ENCODE measurements at places on chromosomes 1 and 21.

DNA sequence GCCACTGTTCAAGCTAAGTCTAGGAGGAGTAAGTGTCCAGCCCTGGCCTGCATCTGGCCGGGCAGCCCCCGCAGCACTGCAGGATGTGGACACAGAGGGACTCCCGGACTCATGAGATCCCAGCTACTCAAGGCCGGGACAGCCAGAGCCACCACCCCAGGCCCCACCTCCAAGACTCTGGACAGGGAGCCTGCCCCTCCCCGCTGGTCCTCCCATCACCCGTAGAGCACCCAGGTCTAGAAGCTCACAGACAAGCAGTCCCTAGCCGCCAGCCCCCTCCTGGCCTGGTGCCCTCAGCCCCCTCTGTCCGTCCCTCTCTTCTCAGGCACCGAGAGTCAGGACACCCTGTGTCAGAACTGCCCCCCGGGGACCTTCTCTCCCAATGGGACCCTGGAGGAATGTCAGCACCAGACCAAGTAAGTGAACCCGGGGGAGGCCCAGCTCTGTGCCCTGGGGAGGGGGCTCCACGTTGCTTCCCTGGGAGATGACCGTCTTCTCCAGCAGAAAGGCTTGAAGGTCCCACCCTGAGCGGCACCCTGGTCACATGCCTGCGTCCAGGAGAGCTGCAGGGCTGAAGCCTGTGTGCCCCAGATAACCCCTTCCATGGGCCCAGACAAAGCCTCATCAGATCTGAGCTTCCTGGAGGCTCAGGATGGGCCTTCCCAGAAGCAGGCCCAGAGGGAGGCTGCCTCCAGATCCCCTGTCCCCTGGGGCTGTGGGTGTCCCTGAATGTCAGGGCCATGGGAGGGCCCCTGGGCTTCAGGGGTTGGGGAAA lies 4.3 kb downstream of the TNFRSF14 start:
- no peak for DNase-seq

DNA sequence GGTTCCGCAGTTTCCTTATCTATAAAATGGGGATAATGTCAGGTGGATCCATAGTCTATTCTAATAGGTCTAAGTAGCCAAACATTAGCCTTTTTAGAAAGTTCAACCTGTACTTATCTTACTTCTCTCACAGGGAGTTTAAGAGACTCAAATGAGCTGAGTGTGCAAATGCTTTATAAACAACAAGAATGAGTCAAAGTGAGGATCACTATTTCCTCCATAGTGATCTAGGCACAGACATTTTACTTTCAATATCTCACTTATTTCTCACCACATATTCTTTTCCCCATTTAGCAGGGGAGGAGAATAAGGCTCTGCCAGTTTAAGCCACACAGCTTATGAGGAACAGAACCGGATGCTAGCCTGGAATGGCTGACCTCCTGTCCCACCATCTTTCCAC lies 92.1 kb upstream of the LMO4 start:
- DNase-seq = no peak

DNA sequence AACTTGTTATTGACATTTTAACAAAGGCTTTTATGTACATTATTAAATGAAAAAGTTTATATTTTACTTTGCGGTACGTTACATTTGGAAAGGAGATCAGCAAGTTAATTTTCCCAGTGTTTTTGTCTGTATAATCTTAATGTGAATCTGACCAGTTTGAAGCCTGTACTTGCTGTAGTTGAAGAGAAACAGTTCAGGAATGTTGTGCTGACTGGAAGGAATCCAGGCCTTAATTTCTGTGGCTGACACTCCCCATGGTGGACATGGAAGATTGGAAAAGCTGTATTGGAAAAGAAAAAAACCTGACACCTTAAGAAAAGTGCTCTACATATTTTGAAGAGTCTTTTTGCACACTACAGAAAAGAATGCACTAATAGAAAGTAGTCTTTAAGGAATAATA lies 15.5 kb downstream of the LEPR start:
- DNase-seq = no peak

DNA sequence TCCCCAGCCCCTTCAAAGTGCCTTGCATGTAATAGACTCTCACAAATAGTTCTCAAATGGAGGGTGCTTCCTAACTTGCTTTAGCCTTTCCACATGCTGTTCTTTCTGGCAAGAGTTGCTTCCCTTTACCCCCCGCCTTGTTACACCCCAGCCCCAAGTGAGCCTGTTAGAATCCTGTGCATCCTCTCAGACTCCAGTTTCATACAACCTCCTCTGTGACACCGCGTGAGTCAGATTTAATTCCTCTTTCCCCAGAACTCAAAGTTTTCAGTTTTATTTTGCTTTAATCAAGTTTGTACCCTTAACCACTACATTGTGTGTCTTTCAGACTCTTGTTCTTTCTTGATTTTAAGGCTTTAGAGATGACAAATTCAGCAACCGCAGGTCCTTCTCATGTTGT lies 234.5 kb upstream of the HOOK1 start:
- no peak for DNase-seq

GRCh38 chr1:4517186-4517954 lies 137.0 kb upstream of the AJAP1 start:
- no peak for DNase-seq

GRCh38 chr1:200075938-200076546 lies 48.5 kb downstream of the NR5A2 start:
- no peak for DNase-seq

DNA sequence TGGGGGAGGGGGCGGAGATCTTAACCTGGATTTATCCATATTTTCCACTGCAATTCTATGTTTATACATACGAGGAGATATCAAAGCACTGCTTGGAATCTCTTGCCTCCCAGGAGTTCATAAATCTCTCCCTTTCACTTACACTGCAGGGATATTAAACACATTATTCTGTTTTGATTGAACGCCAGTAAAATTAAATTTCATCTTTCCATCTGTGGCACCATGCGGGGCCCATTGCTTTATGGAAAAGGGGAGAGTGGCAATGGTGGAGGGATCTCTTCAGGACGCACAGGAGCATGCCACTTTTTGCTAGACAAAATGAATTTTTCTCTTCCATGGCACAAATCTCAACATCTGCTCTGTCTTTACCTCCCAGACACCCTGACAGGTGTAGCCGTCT lies 648.0 kb upstream of the PLXNA2 start:
- no peak for DNase-seq

- peak; percentile 71 for DNase-seq
Measured at GRCh38 chr1:111747282-111747734, 8.1 kb upstream of the INKA2 start.

GRCh38 chr1:69305621-69306020 lies 262.1 kb upstream of the LRRC7 start:
- DNase-seq = no peak

DNA sequence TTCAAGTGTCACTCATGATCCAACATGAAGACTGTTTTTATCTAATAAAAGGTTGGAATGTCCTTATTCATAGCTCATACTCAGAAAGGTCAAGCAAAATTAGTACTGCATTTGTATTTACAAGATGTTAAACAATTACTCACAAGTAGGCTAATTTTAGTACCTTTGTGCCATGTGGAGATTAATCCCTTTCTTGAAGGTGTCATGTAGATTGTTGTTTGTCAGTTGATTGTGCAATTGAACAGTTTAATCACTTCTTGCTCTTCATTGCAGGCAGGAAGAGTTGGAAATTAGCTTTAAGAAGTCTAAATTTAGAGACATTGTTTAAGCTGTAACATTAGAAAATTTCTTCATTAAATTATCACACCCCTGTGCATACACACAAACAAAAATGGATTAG lies 847.1 kb downstream of the KCNT2 start:
- DNase-seq = no peak

DNA sequence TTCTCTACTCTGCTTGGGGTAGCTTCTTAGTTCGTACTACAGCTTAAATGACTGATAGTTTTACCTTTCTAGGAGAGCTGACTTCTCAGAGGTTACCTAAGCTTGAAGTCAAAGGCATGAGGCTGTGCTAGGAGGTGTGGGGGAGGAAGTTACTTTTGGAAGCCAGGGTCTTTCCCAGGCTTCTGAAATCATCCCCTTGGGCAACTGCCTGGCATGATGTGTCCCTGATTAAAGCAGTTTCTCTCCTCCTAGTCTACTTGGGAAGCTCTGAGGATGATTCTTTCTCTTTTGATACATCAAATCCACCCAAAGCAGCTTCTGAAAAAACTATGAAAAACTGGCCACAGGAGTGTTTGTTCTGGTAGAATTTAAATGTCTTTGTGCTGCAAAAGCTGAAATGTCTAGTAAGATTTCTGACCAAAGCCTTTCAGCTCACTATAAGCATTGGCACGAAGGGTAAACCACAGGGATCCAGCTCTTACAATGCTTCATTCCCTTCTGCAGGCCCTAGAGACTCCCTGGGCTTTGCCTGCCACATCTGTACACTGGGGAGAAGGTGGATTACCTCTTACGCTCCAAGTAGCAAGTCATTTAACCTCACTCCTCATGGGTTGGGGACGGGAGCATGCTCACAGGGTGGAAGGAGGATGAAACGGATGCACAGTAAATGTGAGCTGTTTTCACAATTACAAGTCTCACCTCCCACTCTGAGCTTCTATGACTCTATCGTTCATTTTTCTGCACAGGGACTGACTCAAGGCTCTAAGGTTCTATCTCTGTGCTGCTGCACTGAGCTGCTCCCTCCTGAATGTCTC lies 59.6 kb downstream of the RUNX1 start:
- DNase-seq = peak; percentile 57

DNA sequence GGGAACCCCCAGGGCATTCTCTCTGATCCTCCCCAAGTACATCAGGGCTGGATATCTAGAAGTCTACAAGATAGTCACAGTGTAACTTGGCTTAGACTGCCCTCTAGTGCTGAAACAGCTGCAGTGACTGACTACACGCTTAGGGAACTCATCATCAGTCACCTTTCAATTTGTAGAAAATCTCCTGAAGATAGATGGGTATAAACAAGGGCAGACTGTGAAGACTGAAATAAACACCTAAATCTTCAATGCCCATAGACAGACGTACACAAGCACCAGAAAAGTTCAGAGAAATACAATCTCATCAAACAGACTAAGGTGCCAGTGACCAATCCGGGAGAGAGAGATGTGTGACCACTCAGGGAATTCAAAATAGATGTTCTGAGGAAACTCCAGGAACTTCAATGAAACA lies 46.6 kb downstream of the PACC1 start:
- DNase-seq = peak; percentile 20

DNA sequence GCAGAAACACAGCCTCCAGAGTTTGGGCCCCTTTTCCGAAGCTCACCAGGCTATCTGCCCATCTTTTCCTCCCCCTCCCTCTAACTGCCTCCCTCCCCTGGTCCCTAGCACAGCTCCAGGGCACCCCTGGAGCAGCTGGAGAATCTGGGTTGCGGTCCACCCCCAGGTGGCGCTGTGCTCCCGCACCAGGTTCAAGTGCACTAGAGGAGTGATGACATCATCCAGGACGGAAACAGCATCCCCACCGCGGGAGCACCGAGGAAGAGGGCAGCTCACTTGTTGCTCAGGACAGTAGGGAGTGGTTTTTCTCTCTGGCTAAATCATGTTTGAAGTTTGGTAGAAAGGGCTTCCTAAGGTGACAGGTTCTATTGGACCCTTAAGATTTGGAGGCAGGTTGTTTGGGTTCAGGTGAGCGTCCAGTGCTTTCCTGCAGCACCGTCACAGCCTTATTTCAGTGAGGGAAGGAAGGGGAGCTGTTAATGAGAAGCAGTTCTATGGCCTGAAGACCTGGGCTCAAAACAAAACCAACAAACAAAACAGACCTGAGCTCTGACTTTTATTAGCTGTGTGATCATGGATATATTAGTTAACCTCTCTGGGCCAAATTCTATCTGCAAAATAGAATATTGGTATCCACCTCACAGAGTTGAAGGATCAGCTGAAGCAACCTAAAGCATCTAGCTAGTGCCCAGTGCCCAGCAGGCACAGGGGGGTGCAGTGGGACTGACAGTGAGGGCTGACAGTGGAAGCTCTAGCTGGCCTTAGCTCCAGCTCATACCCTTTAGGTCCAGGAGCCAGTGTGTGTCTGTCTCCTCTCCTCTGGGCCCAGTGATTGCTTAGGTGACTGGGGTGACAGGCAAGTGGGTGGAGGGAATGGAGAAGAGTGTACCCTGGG lies 7.5 kb downstream of the SHISA4 start:
- DNase-seq = peak; percentile 61

DNA sequence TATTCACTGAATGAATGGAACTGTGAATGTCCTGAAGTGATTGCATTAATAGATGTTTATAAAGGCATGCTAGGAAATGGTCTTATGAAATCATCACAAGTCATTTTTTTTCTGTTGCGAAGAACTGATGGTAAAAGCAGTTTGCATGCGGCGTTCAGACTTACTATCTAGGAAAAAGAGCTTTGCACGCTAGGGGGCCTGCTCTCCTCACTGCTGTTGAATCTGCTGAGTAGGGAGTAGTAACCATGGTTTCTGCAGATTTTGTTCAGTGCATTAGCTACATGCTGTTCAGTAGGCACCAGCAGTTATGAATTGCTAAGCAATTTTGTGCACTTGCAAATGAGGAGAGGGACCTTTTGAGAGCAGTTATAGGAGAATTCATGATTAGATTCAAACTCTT lies 57.9 kb downstream of the CENPF start:
- no peak for DNase-seq

DNA sequence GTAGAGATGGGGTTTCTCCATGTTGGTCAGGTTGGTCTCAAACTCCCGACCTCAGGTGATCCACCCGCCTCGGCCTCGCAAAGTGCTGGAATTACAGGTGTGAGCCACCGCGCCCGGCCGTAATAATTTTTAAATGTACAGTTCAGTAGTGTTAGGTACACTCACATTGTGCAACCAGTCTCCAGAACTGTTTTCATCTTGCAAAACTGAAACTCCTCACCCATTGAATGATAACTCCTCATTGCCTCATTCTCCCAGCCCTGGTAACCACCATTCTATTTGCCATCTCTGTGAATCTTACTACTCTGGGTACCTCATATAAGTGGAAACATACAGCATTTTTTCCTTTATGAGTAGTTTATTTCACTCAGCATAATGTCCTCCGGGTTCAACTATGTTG lies 3.4 kb downstream of the NLRP3 start:
- no peak for DNase-seq

DNA sequence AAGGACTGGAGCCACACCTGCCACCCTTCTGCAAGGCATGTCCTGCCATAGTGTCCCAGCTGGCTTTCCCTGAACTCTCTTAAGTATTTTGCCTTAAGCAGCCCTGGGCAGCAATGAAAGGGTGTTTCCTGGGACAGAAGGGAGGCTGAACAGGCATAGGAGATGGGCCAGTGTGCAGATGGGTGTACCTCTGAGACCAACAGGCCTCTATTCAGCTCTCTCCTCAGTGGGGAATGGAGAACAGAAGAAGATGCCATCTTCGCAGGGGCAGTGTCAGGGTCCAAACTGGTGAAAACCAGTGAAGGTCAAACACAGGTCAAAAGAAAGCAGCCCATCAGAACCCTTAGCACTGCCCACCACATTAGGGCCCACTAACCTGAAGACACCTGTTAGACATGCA lies 53.2 kb downstream of the FAM78B start:
- no peak for DNase-seq

Measured in stimulated activated CD4-positive, alpha-beta T cell treated with anti-CD3 and anti-CD28 coated beads, Interleukin-12 subunit alpha, Interleukin-12 subunit beta, amount 100 ng/mL, for 24 hours (primary cell).